ENCODE measurements at places on chromosomes 7 and 10.

DNA sequence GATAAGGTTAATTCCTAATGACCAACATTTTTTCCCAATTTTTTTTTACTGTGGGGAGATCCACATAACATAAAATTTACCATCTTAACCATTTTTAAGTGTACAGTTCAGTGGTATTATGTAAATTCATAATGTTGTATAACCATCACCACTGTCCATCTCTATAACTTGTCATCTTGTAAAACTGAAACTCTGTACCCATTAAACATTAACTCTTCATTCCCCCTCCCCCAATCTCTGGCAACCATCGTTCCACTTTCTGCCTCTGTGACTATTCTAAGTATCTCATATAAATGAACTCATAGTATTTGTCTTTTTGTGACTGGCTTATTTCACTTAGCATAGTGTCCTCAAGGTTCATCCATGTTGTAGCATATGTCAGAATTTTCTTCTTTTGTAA is 46.0 kb upstream of the HPS1 start:
- DNase-seq: no peak

GRCh38 chr10:78511324-78512204 is 477.9 kb downstream of the RPS24 start:
- no peak for DNase-seq

DNA sequence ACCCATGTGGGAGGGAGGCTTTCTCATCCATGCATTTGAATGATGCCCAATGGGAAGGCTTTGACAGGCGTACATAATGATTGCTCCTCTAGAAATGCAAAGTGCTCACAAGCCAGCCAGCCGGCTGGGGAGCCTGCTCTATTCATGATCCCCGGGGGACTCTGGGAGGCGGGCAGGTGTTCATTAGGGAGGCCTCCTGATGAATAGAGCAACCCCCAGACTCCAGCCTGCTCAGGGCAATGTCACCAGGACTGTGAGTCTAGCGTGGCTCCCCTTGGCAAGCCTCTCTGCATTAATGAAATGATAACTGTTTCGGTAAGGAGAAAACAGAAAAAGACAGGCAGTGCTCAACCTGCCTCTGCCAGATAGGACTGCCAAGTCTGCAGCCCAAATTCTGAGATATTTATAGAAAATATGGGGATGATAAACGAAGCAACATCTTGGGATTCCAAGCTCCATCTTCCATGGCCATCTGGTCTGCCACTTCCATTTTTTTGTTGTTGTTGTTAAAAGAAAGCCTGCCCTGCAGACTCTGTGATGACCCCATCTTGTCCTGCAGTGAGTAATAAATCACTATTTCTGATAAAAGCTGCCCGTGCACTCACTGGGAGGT is 236.4 kb downstream of the PRPF18 start:
- no peak for DNase-seq

- no peak for DNase-seq
Observed at GRCh38 chr10:20841419-20841818, 55.7 kb downstream of the NEBL start.

GRCh38 chr7:91915401-91916050 is 25.1 kb upstream of the AKAP9 start:
- no peak for DNase-seq

- DNase-seq: no peak
Observed at GRCh38 chr10:88190123-88190522, 326.7 kb downstream of the PTEN start.

GRCh38 chr10:101779544-101780186 is 3.6 kb downstream of the NPM3 start:
- peak; percentile 77 for DNase-seq

DNA sequence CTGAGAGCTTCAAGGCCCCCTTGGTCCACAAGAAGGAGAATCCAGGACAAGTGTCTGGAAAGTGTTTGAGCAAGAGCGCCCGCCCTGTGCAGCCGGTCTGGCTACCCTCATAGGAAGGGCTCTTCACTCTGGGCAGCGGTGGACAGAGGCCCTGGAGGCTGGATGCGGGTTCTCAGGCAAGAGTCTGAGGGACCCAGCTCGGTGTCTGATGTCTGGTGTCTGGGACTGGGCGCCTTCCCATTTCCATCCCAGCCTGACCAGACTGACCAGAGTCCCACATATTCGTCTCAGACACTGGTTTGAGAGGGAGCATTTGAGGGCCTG is 59.8 kb downstream of the HK1 start:
- no peak for DNase-seq
